Activated T-cell treated with anti-CD3 and anti-CD28 coated beads, Interleukin-2, amount 50 U/mL, for 72 hours (primary cell): ENCODE measurements at places on chromosomes 7 and 10. TPM values are rescaled to one million over a fixed set of nuclear protein-coding genes. Genes with fewer than 3 reads are reported as not detected.

The FGFR2 gene
- total RNA-seq = not detected

The FRAT1 gene
- total RNA-seq = 3.2 TPM

DNA sequence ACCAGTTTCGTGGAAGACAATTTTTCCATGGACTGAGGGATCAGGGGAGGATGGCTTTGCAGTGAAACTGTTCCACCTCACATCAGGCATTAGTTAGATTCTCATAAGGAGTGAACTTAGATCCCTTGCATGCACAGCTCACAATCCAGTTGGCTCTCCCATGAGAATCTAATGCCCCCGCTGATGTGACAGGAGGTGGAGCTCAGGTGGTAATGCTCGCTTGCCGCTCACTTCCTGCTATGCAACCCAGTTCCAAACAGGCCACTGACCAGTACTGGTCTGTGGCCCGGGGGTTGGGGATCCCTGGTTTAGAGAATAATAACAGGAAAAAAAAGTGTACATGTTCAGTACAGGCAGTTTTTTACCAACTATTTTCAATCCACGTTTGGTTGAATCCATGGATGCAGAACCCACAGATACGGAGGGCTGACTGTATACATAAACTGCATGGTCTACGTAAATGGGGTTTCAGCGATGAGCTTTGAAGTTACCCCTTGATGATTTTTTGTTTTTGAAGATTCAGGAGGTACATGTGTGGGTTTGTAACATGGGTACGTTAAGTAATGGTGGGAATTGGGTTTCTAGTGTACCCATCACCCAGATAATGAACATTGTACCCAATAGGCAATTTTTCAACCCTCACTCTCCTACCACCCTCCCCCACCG lies 24.5 kb downstream of the OGDH start:
- peak overlapping the region; percentile 86 for H3K27ac ChIP-seq
- H3K27me3 ChIP-seq = no peaks in the 10 kb centered on the region
- no peak for DNase-seq
- H3K36me3 ChIP-seq = peaks cover 7% of the 10 kb centered on the region

DNA sequence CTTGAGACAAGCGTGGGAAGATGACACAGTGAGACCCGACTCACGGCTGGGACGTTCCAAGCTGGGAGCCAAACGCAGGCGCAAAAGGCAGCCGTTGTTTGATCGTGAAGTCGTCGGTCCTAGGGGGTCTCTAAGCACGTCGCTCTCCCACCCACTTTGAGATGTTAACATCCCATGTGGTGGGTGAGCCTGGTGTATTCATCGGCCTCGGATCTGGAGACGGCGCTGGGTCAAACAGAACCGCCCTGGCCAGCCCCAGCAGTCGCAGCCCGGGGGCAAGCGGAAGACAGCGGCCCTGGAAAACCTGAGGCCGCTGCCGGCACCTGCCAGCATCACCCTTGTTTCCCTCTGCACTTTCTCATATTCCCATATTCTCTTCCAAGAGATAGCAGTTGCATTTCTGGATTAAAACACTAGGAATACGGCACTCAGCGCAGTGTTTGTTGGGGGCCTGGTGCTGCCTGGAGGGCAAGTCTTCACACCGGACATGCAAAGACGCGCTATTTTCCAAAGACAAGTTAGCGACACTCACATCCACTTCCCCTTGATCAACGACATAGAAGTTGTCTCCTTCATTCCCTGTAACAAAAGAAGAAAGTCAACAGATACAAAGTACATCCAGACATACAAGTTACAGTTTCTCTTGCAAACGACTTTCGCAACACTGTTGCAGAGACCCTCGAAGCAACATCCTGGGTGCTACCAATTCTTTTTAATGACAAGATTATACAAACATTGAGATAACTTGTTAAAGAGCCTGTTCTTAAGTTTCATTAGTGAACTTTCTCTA lies 86.2 kb upstream of the PDGFA start:
- H3K27me3 ChIP-seq = no peaks in the 10 kb centered on the region
- no peak for DNase-seq
- H3K4me3 ChIP-seq = peak overlapping the region; percentile 44
- H3K4me1 ChIP-seq = peaks cover 85% of the 10 kb centered on the region

DNA sequence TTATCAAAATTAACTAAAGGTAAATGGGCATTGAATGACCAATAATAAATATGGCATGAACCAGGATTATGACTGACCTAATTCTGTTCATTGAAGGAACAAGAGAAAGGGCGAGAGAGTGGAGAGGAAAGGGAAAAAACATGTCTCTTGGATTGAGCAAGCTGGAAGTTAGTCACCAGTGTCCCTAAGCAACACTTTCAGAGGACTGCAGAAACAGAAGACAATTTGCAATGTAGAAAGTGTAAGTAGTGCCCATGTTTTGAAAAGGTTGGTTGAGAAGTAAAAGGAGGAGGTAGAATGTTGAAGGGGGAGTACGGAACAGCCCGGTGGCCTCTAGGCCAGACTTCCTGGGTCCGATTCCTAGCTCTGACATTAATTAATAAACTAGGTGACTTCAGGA lies 94.6 kb downstream of the FAS start:
- no peak overlapping the region for H3K27ac ChIP-seq
- H3K4me3 ChIP-seq = no peak overlapping the region
- no peaks in the 10 kb centered on the region for H3K27me3 ChIP-seq
- no peaks in the 10 kb centered on the region for H3K36me3 ChIP-seq
- peaks cover 4% of the 10 kb centered on the region for H3K4me1 ChIP-seq

DNA sequence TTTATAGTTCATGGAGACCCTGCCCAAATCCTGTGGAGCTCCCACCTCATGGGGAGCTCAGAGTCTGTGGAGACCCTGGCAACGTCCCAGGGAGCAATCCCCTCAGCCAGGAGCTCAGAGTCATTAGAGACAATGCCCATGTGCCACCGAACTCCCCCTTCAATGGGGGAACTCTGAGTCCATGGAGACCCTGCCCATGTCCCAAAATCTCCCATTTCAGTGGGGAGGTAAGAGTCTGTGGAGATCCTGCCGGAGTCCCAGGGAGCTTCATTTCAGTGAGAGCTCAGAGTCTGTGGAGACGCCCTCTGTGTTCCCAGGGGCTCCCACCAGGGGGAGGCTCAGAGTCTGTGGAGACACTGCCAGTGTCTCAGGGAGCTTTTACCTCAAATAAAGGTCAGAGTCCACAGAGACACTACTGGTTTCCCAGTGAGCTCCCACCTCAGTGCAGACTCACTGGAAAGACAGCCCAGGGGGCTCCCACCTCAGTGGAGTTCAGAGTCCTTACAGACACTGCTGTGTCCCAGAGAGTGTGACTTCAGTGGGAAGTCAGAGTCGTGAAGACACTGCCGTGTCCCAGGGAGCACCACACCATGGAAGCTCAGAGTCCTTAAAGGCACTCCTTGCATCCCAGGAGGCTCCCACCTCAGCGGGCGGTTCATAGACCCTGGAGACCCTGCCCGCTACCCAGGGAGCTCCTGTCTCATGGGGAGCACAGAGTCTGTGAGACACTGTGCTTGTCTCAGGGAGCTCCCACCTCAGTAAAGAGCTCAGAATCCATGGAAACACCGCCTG lies 5.0 kb downstream of the MYO1G start:
- H3K27ac ChIP-seq = peak overlapping the region; percentile 85
- DNase-seq = peak; percentile 55
- no peaks in the 10 kb centered on the region for H3K27me3 ChIP-seq
- peaks cover 49% of the 10 kb centered on the region for H3K4me1 ChIP-seq
- peaks cover 28% of the 10 kb centered on the region for H3K36me3 ChIP-seq
- H3K4me3 ChIP-seq = peak overlapping the region; percentile 100

DNA sequence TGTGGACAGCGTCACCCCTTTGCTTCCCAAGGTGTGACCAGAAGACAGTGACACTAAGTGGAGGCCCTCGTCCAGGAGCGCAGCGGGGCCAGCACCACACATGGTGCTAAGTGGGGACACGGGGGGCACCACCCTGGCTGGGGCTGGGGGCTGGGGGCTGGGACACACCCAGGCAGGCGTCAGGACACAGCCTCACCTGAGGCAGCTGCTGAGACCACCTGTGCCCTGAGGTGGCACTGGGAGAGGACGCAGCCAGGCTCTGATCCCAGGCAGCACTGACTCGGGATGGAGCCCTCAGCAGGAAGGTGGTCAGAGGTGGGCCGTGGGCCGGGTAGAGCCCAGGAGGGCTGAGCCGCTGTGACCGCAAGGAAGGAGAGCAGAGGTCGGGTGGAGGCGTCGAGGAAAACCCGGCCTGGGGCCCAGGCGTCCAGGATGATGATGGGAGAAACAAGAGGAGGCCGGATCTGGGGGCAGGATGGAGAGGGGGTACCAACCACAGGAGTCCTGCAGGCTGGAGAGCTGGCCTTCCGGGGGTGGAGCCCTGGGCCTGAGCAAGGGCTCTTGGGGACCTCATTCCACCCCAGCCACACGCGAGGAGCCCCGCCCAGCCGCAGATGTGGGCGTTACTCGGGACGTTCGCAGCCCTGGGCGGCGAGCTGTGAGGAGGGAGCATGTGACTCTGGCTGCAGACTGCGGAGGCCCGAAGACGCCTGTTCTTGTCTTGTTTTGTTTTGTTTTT lies 22.5 kb downstream of the LRRC27 start:
- no peaks in the 10 kb centered on the region for H3K4me1 ChIP-seq
- no peaks in the 10 kb centered on the region for H3K27me3 ChIP-seq
- H3K4me3 ChIP-seq = no peak overlapping the region
- DNase-seq = no peak

DNA sequence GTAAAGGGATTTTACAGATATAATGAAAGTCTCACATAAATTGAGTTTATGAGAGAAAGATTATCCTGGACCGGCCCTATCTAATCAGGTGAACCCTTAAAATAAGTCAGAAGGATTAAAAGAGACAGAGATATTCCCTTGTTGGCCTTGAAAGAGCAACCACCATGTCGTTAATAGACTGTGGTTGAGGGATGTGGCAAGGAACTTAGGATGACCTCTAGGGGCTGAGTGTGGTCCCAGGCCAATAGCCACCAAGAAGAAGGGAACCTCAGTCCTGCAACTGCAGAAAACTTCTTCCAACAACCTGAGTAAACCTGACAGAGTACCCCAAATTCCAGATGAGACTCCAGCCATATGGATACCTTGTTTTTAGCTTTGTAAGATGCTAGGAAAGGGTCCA lies 121.5 kb downstream of the POLR1F start:
- H3K4me1 ChIP-seq = no peaks in the 10 kb centered on the region
- DNase-seq = no peak
- no peak overlapping the region for H3K4me3 ChIP-seq
- H3K36me3 ChIP-seq = no peaks in the 10 kb centered on the region
- no peaks in the 10 kb centered on the region for H3K27me3 ChIP-seq
- H3K27ac ChIP-seq = no peak overlapping the region

- DNase-seq = no peak
- H3K4me1 ChIP-seq = peaks cover 6% of the 10 kb centered on the region
- no peak overlapping the region for H3K27ac ChIP-seq
- no peak overlapping the region for H3K4me3 ChIP-seq
- H3K27me3 ChIP-seq = peaks cover 6% of the 10 kb centered on the region
- no peaks in the 10 kb centered on the region for H3K36me3 ChIP-seq
Measured at GRCh38 chr7:116779216-116779615, 83.2 kb upstream of the CAPZA2 start.

DNA sequence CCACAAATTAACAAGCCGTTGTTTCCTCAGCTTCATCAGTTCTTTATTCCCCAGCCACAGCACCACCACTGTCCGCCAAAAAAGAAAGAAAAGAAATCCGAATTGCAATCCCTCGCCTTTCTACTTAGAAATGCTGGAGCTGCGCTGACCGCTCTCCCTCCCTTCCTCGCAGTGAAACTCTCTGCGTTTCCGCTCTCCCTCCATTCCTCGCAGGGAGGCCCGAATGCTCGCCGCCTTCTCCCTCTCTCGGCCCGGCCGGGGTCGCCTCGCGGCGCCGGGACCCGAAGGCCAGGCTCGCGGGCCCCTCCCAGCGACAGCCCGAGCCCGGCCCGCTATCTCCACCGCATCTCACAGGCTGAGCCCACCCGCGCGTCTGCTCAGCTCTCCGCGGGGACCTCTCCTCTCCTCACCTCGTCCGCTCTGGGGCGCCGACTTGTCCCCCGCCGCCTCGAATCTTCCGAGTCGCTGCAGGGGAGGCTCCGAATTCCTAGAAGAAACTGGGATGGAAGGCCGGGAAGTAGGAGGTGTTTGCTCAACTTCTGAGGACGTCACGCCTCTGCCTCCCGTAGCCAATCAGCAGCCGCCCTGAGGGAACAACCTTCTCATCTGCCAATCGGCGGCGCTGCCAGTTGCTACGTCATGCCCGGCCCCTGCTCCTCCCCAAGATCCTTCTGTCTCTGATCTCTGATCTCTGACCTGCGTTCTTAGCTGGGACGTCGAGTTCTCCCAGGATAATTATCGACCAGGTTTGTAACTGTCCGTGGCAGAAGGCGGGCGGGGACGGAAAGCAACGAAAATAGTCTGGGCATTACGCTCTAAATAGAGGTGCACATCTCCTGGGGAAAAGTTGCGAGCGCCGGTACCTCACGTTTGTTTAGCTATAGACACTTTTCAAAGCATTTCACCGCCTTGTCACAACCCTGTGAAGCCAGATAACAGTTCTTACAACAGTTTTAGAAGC lies at the start of gene AASS:
AASS (minus strand) TSS at position 499 of the 961 bp plus-strand sequence. CDS start 10,523 bp downstream, outside the sequence.
- H3K36me3 ChIP-seq = peaks cover 4% of the 10 kb centered on the region
- H3K27ac ChIP-seq = peak within 1 kb of the TSS; percentile 83
- peak within 1 kb of the TSS; percentile 99 for H3K4me3 ChIP-seq
- DNase-seq = peak; percentile 88
- peaks cover 20% of the 10 kb centered on the region for H3K4me1 ChIP-seq
- H3K27me3 ChIP-seq = peaks cover 16% of the 10 kb centered on the region

DNA sequence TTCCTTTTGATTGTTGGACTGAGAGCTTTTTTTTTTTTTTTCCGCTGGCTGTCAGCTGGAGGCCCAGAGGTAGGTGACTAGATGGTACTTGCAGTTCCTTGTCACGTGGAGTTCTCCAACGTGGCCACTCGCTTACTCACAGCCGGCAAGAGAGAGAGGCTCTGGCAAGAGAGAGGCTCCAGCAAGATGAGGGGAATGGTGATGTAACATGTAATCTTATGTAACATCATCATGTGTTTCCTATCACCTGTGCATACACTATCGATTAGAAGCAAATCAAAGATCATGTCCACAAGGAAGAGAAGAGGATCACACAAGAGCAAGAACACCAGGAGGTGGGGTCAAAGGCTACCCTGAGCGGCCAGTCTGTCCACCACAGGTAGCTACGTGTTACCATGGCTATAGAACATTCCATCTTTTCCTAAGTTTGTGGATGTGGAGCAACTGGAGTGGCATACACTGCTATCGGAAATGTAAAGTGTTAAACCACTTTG lies 4.0 kb upstream of the BORCS7 start:
- no peak overlapping the region for H3K27ac ChIP-seq
- H3K27me3 ChIP-seq = no peaks in the 10 kb centered on the region
- no peak for DNase-seq
- no peaks in the 10 kb centered on the region for H3K36me3 ChIP-seq
- no peak overlapping the region for H3K4me3 ChIP-seq
- peaks cover 7% of the 10 kb centered on the region for H3K4me1 ChIP-seq

- no peaks in the 10 kb centered on the region for H3K36me3 ChIP-seq
- H3K27ac ChIP-seq = no peak within 1 kb of the TSS
- DNase-seq = peak; percentile 84
- H3K4me3 ChIP-seq = peak within 1 kb of the TSS; percentile 88
- H3K27me3 ChIP-seq = peaks cover 37% of the 10 kb centered on the region
Measured at GRCh38 chr7:16753102-16753931, at the start of gene TSPAN13. TSS of gene TSPAN13 (plus strand) at chr7:16753755. CDS start at chr7:16753968, 213 bp downstream.

- H3K27ac ChIP-seq = peak within 1 kb of the TSS; percentile 96
- peak within 1 kb of the TSS; percentile 93 for H3K4me3 ChIP-seq
- no peaks in the 10 kb centered on the region for H3K27me3 ChIP-seq
- H3K36me3 ChIP-seq = no peaks in the 10 kb centered on the region
- H3K4me1 ChIP-seq = peaks cover 20% of the 10 kb centered on the region
- peak; percentile 73 for DNase-seq
Measured at GRCh38 chr10:70132098-70133029, at the start of gene AIFM2. TSS of gene AIFM2 (minus strand) at chr10:70132825. CDS start at chr10:70124084, 8,741 bp downstream.

- peaks cover 8% of the 10 kb centered on the region for H3K27me3 ChIP-seq
- no peak for DNase-seq
- H3K4me1 ChIP-seq = peaks cover 9% of the 10 kb centered on the region
- no peak within 1 kb of the TSS for H3K27ac ChIP-seq
- H3K36me3 ChIP-seq = no peaks in the 10 kb centered on the region
Measured at GRCh38 chr7:44189286-44189992, at the start of gene GCK. TSS of gene GCK (minus strand) at chr7:44189439. CDS start at chr7:44188953, 486 bp downstream.
